ENCODE measurements at places on chromosomes 16 and 17.

- DNase-seq = peak; percentile 74
These were observed 22.0 kb downstream of the PRCD start for GRCh38 chr17:76561799-76562268.

- DNase-seq = no peak
These were observed 3.3 kb downstream of the TBX4 start for GRCh38 chr17:61455324-61456060.

GRCh38 chr17:40818733-40819527, 3.5 kb downstream of the KRT10 start:
- DNase-seq = peak; percentile 81

DNA sequence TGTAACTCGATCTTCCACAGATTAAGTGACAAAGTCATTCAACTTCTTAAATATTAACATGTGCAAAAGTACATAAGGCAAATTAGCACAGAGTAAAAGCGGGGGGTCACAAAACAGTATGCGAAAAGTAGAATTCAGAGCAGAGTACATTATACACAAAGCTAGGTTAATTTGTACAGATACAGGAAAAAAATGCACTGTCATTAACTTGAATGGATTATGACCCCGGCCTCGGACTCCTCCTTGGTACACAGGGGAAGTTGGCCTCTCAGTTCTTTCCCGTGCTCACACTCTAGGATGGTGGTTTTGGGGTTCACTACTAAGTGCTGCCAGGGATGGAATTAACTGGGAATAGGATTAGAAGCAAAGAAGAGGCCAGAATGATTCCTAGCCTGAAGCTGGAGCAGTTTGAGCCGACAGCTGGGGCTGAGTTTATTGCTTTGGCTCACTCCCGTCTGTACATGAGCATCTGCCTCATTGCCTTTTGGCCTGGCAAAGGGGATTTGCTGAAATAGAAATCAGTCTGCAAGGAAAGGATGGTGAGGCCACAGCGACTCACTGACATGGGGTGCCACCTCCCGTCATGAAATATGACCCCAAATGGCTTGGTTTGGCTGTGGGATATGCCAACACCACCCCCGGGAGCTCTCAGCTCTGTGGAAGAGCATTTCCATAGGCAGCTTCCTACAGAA, 23.6 kb downstream of the NTN1 start:
- DNase-seq = no peak

DNA sequence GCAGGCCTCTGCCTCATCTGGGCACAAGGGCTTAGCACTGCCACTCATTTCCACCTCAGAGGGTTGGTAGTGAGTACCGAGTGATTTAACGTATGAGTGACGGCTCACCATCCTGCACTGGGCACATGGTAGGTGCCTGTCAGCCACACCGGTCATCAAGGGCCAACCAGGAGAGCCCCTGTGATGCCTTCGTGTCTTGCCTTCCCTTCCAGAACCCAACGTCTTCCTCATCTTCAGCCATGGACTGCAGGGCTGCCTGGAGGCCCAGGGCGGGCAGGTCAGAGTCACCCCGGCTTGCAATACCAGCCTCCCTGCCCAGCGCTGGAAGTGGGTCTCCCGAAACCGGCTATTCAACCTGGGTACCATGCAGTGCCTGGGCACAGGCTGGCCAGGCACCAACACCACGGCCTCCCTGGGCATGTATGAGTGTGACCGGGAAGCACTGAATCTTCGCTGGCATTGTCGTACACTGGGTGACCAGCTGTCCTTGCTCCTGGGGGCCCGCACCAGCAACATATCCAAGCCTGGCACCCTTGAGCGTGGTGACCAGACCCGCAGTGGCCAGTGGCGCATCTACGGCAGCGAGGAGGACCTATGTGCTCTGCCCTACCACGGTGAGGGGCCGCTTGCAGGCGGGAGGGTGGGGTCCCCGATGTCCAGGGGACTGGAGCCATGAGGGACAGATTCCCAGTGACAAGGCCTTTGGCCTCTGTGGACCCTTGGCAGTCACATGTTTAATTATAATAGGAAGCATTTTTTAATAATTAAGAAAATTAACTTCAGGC, 37.1 kb downstream of the MRC2 start:
- DNase-seq = no peak

- peak; percentile 29 for DNase-seq
These were observed 73.3 kb upstream of the IRX6 start for GRCh38 chr16:55250701-55251100.

DNA sequence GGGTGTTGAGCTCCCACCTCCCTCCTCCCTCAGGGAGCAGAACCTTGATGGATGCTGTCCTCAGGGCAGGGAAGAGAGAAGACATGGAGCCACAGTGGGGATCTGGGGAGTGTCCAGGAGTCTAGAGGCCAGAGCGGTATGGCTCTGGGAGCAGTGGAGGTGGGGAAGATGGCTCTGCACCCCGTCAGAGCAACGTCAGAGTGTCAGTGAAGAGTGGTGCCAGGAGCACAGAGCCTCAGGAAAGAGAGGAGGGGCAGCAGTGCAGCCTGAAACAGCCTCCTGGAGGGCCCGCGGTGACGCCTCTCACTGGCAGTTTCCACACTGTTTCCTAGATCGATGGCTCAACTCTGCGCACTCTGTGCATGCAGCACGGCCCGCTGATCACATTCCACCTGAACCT, 23.2 kb upstream of the SLC5A11 start:
- DNase-seq = no peak

- DNase-seq = no peak
These were observed 10.3 kb downstream of the KCTD13 start for GRCh38 chr16:29915590-29916247.

- DNase-seq = no peak
These were observed 78.9 kb downstream of the MPRIP start for GRCh38 chr17:17121162-17121561.

GRCh38 chr16:2739625-2740430, 12.6 kb upstream of the SRRM2 start:
- DNase-seq = no peak

DNA sequence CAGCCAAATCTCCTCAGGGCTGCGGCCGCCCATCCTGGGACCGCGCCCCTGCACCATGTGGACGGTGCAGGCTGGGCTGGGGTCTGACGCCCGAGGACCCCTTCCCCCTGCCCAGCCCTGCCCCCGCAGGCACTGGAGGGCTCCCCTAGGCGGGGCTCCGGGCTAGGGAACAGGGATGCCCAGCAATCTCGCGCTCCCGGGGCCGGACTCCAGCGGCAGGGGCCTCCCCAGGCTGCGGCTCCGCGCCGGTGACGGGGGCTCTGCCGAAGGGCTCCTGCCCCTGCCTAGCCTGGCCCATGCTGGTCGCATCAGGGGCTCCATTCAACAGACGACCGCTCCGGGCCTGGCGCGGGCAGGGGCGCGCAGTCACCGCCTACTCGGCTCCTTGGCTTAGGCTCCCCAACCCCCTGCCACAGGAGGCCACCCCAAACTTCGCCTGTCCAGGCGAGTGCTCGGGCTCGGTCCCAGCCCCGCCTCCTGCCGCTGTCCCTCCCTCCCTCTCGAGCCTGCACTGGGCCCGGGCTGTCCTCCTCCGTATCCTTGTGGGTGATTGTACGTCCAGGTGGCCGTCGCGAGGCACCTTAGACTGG, 27.4 kb upstream of the ADORA2B start:
- DNase-seq = no peak

GRCh38 chr17:82041144-82041814, 3.8 kb upstream of the DCXR start:
- DNase-seq = no peak

GRCh38 chr17:19407601-19408345, 3.3 kb upstream of the RNF112 start:
- DNase-seq = no peak

DNA sequence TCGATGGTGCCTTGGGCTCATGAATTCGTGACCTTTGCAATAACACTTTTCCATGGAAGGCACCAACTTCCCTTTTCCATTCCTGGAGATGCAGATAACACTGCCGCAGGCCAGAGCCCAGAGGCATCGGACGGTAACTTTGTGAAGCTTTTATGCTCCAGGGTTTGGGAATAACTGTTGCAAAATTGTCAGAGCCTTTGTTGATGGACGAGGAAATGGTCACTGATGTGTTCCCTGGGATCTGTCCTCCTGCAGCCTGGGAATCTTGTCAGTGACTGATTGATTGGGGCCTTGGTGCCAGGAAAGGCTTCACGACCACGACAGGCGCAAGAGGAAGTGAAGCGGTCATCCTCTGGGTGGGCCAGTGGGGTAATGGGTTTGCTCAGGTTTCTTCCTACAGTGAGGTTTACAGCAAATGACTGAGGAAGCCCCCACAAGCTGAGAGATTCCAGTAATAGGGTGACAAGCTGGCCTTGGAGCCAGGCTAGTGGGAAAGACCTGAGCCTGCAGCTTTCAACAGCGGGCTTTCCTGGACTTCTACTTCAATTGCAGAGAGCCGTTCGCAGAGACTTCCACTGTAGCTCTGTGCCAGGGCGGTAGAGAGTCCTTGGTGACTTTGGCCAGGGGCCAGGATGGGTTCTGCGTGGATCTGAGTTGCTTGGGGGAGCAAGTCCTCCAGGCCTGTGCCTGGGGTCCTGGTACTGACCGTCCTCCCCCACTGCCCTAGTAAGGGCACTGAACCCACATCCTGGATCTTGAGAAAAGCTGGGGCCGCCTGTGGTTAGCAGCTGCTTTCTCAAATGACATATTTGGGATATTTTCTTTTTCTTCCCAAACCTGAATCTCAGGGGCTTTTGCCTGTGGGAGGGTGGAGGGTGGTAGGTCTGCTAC, 37.6 kb downstream of the PGS1 start:
- peak; percentile 65 for DNase-seq

Data from fibroblast of upper back skin (primary cell).